ENCODE measurements at places on chromosomes 5 and 9.

GRCh38 chr5:82812575-82812974 is 264.6 kb downstream of the TMEM167A start:
- DNase-seq: no peak

GRCh38 chr5:28957450-28957849 is 1919.1 kb upstream of the CDH9 start:
- DNase-seq: no peak

DNA sequence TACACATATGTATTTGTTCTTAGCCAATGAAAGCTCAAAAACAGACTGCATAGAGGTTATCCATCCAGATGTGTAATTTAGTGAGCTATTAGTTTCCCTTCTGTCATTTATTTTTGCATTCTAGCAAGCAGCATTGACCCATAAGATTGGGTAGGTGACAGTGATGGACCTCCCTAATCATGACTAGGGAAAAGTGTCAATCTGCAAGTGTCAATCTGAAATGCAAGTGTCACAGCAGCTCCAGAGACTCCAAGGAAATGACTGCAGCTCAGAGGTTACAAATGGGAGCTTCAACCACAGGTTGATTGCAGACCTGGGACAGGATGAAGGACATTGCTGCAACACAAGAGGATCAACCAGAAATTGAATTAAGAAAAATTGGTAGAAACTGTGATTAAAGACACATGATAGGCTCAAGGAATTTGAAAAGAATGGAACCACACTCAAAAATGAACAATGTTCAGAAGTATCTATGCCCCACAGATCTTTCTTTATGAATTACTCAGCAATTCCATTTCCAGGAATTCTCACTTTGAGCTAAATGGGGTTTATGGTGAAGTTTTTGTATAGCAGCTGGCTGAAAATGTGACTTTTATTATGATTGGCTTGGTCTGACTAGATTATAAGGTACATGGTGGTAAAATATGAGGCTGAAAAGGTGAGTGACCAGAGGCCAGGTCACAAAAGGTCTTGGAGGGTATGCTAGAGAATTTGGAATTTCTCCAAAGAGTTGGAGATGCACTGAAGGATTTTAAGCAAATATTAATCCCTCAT is 59.6 kb upstream of the HTR4 start:
- DNase-seq: no peak

DNA sequence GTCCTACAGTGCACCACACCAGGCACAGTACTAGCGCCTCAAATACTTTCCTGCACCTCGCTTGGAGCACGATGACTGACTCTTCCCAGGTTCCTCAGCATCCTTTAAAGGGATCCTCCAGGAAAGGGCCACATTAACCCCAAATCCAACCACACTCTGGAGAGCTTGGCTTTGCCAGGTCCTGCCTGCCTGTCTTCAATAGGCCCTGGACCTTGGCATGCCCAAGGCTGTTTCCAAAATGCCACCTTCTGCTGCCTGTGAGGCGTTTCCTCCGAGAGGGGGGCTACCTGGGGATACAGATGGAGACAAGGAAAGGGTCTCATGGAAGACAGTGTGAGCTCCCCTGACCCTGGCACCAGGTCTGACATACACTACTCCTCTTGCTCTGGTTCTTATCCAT is 169.9 kb downstream of the DAB2IP start:
- no peak for DNase-seq

DNA sequence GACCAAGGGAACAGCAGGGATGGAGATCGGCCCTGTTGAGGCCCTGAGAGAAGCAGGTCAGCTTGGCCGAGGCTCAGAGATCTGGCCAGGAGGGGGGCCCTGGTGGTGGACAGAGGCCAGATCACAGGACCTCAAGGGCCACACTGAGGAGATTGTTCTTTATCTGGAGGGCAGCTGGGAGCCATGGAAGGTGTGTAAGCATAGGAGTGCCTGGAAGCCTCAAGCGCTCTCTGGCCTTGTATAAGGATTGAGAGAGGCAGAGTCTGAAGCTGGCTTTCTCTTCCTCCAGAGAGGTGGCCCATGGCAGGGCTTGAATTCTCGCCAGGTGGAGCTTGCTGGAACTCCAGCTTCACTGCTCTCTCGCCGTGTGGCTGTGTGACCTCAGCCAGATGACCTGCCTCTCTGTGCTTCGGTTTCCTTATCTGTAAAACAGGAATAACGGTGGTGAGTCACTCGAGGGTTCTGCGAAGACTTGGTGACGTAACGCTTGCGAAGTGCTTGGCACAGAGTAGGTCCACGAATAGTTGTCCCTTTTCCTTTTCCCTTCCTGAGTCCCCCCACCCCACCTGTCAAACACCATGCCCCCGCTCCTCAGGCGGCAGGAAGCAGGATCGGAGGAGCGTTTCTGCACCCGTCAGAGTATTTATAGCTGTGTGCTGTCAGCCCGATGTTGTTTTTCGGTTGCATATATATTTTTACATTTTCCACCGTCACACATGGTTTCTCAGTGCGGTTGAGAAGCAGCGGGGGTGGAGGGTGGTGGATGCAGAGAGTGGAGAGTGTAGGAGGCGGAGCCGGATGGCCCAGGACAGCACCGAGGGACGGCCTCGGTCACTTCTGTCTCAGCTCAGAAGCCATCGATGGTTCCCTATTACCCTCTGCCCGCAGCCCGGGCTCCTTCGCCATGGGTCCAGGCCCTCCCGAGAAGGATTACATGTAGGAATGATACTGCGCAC is 17.0 kb upstream of the CRB2 start:
- DNase-seq: no peak

- DNase-seq: no peak
These were observed 182.7 kb upstream of the PPP1R26 start for GRCh38 chr9:135296735-135297455.

DNA sequence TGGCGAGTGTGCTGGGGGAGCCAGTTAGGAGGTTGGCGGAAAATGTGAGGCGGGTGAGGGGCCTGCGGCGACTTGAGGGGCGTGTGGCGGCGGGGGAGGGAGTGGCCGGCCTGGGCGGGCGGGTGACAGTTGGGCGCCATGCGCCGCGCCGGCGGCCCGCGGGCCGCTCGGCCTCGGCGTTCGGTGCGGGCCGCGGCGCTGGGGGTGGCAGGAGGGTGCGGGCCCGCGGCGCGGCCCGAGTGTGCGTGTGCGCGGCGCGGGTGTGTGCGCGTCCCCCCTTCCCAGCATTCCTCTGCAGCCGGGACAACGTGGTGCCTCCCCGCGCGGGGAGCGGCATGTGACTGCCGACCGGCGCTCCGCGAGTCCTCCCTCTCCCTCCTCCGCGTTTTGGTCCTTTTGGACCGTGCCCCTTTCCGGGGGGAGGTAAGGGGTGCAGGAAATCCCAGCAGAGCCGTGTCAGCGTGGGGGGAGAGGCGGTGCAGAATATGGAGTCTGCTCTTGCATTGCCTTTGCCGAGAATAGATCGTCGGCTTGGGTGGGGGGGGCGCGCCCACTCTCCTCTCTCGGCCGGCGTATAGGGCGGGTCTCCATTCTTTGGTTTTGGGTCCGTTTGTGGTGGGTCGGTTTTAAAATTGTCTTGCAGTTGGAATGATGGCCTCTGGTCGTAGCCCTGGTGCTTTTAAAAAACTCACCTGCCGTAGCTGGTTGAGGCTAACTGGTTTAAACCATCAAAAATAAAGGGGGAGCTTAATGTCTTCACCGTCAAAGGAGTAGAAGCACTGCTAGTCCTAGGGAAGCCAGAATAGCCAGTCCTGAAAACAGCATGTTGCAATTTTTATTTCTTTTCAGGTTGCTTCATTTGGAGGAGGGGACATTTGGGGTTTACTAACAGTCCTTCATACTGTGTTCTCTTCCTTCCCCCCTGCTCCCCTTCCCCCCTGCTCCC is 2.0 kb downstream of the LARP1 start:
- DNase-seq: no peak

DNA sequence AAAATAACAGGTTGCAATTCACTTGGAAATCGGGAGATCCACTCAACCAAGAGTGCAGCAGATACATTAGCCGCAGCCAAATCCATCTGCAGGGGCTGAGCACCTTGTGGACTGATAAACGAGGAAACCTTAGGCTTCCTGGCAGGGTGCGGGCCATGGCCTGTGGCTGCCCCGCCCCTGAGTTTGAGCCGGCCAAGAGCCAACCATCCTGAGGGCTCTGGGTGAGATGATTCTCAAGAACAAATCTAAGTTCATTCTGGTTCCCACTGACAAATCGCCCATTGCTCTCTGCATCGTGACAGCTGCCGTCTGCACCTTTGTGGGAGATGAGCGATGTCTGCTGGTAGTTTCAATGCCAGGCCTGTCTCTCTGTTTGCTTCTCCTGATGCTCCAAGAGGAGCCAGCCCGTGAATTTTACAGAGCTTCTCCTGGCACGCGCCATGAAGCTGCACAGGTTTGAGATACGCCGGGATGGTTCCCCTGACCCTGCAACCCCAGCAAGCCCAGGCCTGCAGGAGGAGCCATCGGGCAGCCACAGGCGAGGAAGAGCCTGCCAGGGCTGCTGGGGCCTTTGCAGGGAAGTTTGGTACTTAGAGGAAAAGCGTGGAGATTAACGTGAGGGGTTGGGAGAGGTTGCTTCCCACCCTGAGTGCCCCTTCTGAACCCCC is 154.0 kb downstream of the OLFM1 start:
- DNase-seq: no peak

DNA sequence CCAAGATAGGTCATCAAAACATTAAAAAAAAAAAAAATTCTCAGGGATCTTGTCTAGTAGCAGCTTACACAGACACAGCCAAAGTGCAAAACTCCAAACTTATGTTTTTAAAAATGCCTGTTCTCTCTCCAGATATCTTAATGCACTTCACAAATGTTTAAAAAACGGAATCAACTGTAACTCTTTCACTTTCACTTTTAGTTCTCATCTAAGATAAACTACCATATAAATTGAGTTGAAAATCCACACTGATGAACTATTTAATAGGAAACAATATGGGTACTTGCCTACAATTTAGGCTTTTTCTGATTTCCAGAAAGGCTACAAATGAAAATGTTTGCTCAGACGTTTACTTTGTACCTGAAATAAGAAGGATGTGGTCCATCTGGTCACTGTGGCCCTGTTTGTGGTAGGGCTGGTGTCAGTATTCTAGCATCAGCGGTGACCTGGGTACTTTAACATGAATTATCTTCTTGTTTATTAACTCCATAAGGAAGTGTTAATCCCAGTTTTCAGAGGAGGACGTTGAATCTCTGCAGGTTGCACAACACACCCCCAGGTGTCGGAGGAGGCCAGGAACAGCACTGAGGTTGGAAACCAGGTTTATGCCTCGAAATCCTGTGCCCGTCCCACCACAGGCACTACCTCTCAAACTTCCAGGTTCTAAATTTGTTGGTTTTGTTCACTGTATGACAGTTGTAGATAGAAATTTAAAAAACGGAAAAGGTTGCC is 13.3 kb upstream of the LPCAT1 start:
- no peak for DNase-seq

GRCh38 chr5:158679221-158679641 is 420.5 kb downstream of the EBF1 start:
- no peak for DNase-seq

DNA sequence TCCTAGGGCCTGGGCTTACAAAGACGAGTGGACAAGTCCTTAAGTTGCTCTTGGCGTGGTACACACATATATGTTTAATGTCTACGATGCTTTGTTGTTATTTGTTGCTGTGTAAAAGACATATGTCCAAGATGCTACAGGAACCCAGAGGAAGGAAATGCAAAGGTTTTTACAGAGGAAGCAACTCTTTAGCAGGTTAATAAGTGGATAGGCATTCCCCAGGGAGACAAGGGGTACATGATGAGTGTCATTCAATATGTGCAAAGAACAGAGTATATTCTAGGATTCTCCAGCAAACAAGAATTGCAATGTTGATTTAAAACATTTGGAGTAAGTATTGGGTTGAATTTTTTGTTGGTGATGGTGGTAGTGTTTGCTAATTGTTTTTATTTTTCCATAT is 92.1 kb downstream of the PIP5K1B start:
- DNase-seq: no peak

GRCh38 chr5:34676416-34676815 is 20.3 kb downstream of the RAI14 start:
- no peak for DNase-seq

GRCh38 chr9:90860382-90860781 is 58.8 kb downstream of the SYK start:
- no peak for DNase-seq

GRCh38 chr9:99039505-99040182 is 65.3 kb upstream of the TGFBR1 start:
- no peak for DNase-seq

DNA sequence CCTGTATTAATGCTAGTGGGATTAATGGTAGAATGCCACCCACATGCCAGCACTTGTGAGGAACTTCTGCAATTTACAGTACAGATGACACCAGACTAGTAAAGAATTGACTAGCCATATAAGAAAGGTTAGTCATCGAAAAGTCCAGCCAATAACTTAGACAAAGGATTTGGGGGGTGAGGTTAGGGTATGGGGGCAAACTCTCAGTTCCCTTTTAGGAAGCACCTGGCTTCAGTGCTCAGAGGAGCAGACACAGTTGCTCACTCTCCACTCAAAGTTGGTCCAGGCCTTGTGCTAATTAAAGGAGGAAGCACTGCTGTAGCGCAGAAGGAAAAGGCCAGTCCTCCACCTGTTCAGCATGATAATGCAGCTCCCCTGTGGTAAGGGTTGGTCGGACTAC is 25.2 kb downstream of the TGFBR1 start:
- no peak for DNase-seq

DNA sequence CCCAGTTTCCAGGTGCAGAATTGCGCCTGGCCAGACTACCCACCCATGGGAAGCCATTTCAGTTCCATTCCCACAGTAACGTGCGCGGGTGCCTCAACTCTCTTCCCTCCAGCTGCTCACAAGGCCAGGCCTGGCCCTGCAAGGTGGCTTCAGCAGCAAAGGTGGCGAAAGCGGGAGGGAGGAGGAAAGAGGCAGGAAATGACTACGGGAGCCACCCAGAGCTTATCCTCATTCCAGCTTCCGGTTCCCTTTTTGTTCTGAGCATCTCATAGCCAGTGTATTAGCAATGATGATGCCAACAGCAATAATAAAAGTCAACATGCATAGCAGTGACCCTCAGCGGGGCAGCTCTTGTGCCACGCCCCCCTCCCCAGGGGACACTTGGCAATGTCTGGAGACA is 101.5 kb upstream of the BOD1 start:
- no peak for DNase-seq

DNA sequence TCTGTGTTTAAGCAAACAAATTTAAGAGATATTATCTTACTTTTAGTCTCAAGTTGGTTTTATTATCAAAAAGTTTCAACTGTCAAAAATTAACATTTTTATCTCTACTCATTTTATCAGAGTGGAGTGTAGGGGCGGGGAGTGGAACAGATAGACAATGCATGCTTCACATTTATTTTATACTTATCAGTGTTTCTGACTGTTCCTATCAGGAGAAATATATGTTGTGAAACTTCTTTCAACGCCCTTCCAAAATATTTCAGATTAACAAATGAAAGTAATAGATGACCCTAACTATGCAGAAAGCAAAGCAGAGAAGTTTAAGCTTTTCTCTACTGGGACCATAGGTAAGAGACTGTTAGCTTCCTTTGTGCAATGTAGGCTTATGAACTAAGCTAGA is 44.9 kb upstream of the MAST4 start:
- no peak for DNase-seq

DNA sequence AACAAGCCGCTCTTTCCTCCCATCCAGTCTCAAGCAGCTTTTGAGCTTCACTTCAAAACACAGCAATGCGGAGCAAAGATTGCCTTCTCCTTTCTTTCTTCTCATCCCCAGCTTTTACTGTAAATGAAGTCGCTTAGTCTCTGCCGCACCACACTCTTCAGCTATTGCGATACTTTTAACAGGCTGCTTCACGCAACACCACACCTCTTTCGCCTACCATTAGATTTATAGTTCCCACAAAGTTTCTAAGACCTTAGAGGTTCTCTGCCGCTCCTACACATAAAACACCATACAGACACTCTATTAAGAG is 711 bp downstream of the PGGT1B start:
- DNase-seq: no peak

- DNase-seq: no peak
These were observed 842 bp upstream of the ANGPTL2 start for GRCh38 chr9:127123064-127123890.

Data from cortex of kidney (tissue), 1 donor.